ENCODE measurements at places on chromosomes 7 and 10. TPM values are rescaled to one million over a fixed set of nuclear protein-coding genes. Genes with fewer than 3 reads are reported as not detected.

DNA sequence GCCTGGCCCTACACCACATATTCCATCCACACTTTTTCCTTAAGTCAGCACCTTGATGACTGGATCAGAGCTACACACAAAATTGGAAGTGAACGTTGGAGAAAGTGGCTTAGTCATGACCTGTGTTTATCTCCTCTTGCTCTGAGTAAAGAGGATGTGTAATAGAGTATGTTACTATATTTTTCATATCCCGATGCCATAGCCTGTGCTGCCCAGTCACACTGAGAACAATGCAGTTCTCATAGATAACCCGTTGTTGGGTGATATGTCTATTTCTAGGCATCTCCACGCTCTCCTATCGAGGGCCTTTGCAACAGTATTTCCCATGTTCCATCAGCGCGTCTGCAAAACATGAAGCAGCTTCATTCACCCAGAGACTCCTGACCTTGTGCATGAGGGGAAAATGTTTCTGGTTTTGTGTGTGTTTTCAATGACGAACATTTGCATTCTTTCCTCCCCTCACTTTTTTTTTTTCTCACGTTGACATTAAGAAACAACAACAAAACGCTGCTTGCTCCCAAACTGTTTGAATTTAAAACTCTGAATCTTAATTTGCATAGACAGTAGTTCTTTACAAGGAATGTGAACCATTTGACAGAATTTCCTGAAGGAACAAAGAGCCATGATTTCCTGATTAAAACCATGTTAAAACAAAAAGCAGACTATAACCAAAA is 43.4 kb downstream of the GRK5 start:
- no peak for DNase-seq

DNA sequence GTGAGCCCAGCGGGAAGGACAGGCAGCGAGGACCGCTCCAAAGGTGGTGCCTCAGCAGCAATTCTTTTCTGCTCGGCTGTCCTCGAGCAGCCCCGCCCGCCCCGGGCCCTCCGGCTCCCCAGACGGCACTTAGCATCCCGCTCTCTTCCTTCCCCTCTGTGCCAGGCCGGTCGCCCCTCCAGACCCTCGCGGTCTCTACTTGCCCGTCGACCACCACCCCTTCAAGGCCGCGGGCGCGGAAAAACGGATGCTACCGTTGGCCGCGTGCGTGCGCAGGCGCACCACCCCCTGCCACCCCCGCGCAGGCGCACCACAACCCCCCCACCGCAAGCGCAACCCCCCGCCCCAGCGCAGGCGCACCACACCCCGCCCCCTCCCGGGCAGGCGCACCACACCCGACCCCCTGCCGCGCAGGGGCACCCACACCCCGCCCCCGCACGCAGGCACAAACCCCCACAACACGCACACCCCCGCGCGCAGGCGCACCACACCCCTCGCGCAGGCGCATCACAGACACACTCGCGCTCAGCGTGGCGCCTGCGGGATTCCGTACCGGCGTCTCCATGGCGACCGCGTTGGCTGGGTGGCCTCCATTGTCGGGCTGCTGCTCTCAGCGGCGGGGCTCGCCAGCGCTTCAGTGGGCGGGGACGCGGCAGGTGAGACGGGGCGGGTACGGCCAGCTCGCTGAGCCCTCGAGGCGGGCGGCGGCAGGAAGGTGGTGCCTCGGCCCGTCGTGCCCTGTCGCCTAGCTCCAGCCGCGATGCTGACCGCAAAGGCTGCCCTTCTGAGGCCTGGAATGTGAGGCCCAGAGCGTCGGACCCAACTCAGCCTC is at the start of gene LRRC27:
Gene LRRC27 (plus strand): TSS at position 593 of the 832 bp plus-strand sequence. CDS start 1,332 bp downstream, outside the sequence.
- peak; percentile 99 for DNase-seq

DNA sequence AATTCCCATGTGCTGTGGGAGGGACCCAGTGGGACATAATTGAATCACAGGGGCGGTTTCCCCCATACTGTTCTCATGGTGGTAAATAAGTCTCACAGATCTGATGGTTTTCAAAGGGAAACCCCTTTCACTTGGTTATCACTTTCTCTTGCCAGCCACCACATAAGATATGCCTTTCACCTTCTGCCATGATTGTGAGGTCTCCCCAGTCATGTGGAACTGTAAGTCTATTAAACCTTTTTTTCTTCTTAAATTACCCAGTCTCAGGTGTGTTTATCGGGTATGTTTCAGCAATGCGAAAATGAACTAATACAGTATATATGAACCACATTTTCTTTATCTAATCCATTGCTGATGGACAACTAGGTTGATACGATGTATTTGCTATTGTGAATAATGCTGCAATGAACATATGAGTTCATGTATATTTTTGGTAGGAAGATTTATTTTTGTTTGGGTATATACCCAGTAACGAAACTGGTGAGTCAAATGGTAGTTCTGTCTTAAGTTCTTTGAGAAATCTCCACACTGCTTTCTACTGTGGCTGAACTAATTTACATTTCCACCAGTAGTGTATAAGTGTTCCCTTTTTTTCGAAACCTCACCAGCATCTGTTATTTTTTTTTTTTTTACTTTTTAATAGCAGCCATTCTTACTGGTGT is 70.0 kb upstream of the HGF start:
- no peak for DNase-seq

DNA sequence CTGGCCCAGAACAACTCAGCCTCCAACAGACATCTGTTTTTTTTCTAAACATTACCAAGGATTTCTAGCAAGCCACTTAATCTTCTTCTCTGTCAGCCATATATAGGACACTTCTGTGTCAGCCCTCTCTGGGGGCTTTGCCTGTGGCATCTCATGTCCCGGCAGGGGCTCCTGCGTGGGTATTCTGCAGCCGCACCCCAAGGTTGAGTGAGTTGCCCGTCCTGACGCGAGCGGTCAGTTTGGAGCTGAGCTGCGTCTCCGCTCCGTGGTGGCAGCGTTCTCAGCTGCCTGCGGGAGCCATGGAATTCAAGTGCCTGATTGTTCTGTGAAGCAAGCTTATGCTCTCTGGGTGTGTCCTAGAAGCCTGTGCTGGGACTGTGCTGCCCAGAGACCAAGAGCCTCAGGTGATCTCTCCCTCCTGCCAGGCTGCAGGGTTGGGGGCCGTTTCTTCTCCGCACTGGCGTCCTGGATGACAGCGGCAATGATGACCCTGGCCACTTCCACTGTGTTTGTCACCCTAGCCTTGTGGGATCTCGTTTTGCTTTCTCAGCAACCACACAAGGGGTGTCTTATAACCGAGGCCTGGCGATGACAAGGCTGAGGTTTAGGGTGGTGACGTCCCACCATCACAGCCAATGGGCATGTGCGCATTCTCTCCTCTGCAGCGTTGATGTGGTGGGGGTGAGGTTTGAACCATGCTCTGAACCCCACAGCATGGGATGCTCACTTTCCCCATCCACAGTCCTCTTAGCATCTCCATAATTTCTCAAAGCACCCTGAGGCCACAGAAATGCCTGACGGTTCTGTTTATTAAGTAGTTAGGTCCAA is 612.6 kb upstream of the FOXK1 start:
- DNase-seq, result no peak

DNA sequence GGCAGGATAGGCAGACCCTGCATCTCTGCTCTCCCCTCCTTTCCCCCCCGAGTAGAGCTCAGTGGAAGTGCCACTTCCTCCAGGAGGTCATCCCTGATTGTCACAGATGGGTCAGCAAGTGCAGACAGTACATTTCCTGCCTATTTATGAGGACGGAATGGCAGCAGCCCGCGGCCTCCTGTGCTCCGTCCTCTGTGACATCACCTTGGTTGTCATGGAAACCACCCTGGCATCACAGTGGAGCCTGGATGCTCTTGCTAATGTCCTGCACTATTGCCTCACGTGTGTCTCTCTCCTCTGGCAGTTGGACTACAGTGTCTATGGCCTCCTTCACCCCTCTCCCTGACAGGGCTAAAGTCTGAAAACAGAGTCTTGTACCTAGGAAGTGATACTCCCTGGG is 148.6 kb downstream of the SH3PXD2A start:
- DNase-seq, result no peak

GRCh38 chr10:32417911-32418547 is 27.9 kb upstream of the CCDC7 start:
- DNase-seq, result no peak

DNA sequence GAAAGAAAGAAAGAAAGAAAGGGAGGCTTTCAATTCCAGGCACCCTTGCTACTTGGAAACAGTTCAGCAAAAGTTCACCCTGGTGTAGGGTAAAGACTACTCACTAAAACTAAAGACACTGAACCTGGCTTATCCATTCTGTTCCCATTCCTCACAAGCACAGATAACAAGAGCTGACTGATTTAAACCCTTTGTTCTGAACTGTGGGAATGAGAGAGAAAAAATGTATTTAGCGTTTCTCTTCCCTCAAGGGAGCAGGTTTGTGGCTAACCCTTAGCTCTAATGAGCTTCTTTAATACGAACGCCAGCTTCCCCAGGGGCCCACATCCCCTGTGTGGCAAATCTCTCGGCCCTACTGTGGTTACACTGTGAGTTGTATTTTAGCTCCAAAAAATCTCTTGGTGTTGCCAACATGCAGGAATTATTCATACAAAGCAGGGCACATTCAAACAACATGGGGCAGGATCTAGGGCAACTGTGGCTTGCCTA is 23.3 kb downstream of the PRTFDC1 start:
- DNase-seq, result no peak

DNA sequence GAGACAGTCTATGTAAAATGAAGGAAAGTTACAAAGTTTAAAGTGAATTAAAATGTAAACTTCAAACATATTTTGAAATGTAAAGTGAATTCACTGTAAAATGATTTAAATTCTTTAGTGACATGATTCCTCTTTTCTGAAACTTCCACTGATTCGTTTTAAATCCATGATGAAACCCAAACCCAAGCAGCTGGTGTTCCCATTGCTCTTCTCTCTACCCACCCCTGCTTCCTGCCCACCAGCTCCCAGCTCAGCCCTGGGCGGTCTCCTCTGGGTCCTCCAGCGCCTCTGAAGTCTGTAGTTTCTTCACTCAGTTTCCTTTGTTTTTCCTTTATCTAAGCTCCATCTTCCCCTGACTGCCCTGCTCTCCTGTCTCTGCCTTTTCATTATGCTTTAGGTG is 175.9 kb downstream of the SNX10 start:
- no peak for DNase-seq

DNA sequence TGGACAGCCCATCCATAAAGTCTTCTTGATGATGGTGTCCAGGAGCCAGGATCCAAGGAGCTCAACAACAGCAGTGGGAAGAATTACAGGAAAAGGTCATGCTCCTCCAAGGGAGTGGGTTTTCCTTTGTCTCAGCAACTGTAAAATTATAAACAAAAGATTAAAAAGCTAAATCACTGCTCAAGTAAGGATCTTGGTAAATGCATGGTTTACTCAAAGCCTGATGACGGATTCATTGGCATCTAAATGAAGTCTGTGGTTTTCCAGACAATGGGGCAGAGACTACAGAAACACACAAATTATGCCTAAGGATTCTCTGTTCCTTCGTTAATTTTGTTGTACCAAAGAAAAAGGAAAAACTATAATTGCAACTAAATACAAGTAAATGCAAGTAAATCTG is 36.4 kb upstream of the DLX6 start:
- DNase-seq, result no peak

DNA sequence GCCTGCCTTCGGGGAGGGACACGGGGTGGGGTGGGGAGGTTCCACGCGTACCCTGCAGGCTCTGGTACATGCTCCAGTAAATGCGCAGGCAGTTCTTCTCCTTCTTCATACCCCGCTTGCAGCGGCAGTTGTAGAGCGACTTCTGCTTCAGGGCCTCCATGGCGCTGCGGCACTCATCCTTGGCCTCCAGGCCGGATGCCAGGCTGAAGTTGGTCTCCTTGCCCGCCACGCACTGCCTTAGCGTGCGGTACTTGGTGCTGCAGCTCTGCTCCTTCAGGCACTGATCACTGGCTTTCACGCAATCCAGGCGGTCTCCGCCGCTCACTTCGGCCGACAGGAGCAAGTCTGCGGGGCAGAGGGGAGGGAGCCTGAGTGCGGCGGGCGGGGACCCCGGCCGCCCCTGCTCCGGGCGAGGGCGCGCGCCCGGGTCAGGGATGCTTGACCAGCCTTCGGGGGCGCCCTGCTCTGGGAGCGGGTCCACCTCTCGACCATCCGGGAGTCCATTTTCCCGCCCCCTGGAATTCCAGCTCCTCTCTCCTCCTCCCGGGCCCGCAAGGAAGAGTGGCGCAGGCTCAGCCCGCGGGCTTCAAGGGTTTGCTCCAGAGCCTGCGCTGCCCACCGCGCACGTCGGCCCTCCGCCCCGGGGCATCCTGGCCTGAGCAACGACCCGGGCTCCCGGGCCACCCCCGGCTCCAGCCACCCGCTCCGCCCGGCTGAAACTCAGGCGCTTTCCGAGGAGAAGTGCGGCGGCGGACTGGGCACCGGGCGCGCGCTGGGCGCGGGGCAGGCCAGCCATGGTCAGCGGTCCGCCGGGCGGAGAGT is 2.0 kb downstream of the GFRA1 start:
- DNase-seq, result no peak

GRCh38 chr10:76356557-76356956 is 925.1 kb downstream of the LRMDA start:
- DNase-seq, result no peak

GRCh38 chr10:35226507-35226906 is 99.9 kb downstream of the CREM start:
- DNase-seq, result no peak

- DNase-seq, result no peak
Measured at GRCh38 chr10:78576276-78576675, 492.5 kb upstream of the ZMIZ1 start.

DNA sequence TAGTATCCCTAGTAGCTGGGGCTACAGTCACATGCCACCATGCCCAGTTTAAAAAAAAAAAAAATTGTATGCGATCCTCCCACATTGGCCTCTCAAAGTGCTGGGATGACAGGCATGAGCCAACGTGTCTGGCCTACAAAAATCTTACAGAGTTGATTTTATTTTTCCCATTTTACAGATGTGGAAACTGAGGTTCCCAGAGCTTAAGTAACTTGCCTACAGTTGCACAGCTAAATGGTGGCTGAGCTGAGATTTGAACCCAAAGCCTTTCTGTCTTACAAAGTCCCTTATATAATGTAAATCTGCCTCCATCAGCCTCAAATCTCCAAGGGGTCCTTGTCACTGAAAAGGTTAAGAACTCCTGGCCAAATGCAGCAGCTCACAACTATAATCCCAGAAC is 24.6 kb upstream of the LIMK1 start:
- DNase-seq, result no peak

GRCh38 chr7:95693551-95694333 is 78.6 kb upstream of the DYNC1I1 start:
- DNase-seq, result no peak

- no peak for DNase-seq
Measured at GRCh38 chr10:26374426-26374825, 63.7 kb upstream of the APBB1IP start.

- DNase-seq, result no peak
Measured at GRCh38 chr7:137962875-137963507, 38.9 kb downstream of the CREB3L2 start.

The ALOX5 gene
- total RNA-seq, result 23.1 TPM

The MMP21 gene
- total RNA-seq, result not detected

The ITPRID1 gene
- not detected for total RNA-seq

The SLC26A3 gene
- total RNA-seq, result 0.11 TPM

The UNCX gene
- total RNA-seq, result not detected

The NAT16 gene
- not detected for total RNA-seq

The DGKI gene
- 13.4 TPM for total RNA-seq

The KCNH2 gene
- not detected for total RNA-seq

The KLF14 gene
- total RNA-seq, result not detected

The HOXA4 gene
- total RNA-seq, result 2.1 TPM
